Motor neuron (in vitro differentiated cells): ENCODE measurements at places on chromosomes 16 and 17. TPM values are rescaled to one million over a fixed set of nuclear protein-coding genes. Genes with fewer than 3 reads are reported as not detected.

Gene SBK1
- 0.36 and 1.2 TPM in 2 replicates for total RNA-seq

Gene SAMD14
- total RNA-seq: 3.3 and 3.8 TPM in 2 replicates

Gene GCGR
- total RNA-seq: not detected in 2 replicates

Gene ACSM3
- 0.68 and 4.5 TPM in 2 replicates for total RNA-seq

Gene ZNF750
- total RNA-seq: 0.07 and 0.82 TPM in 2 replicates

Gene TXNDC11
- total RNA-seq: 12.9 and 13.7 TPM in 2 replicates

Gene KRT23
- total RNA-seq: not detected in 2 replicates

GRCh38 chr17:16989230-16989952 is 17.5 kb upstream of the TNFRSF13B start:
- no peak for ATAC-seq

DNA sequence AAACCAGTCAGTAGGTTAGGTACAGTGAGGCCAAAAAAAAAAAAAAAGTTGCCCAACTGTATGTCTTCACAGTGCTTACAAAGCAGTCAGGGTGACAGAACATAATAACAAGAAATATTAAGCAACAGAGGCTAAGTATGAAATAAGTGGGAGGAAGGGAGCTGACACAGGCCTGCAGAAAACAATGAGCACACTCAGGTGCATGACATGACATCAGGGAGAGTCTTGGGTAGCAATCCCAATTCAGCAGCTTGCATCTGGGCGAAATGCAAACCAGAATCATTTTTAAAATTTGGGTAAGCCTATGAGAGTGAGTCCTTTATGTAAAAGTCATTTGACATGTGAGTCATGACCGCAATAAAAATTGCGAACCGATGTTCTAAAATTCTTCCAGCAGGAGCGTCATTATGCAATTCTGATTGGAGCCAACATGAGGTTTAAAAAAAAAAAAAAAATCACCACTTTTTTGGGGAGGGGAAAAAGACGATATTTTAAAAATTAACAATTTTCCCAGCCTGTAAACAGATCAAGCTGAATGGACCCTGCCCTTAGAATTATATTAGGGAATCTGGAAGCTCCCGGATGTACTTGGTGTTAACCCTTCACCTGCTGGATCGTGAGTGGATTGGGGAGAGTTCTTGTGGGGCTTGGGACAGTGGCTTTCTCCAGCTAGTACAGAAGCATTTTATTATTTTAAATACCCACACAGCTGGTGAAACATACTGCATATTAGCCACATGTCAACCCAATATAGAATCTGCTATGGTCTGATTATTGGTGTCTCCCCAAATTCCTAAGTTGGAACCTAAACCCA is 127.9 kb downstream of the NPIPB5 start:
- peak; percentile 77 for ATAC-seq

DNA sequence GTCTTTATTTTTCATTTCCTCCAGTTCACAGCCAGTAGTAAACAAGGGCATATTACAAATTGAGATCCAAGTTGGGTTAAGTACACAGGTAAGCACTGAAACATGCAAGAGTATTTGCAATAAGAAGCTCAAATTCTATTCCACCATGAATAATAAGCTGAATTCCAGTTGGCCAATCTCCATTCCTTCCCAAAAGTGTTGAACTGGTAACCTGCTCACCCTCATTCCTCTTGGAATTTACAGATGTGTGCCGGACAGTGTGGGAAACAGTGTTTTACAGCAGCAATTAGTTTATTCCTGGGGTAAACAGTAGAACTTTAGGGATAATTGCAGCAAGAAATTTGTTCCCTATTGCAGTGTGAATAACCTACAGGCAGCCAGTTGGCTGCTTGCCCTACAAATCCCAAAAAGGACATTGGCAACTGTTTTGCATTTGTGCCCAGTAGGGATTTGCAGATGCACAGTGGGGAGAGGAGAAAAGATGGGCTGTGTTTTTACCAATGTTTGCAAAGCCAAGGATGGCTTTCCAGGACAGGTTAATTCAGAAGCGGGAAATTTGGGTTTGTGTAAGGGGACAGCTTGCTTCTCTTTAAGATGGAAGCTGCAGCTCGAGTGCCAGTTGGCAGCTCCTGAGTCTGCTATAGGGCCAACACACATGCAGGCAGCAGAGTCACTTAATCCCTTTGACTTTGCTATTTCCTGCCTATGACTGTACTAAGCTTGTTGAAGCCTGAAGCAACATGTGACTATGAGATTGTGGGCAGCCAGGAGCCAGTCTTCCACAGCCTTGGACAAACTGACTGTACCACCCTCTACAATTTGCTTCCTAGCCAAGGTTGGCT is 318.9 kb downstream of the MAP2K6 start:
- peak; percentile 78 for ATAC-seq

DNA sequence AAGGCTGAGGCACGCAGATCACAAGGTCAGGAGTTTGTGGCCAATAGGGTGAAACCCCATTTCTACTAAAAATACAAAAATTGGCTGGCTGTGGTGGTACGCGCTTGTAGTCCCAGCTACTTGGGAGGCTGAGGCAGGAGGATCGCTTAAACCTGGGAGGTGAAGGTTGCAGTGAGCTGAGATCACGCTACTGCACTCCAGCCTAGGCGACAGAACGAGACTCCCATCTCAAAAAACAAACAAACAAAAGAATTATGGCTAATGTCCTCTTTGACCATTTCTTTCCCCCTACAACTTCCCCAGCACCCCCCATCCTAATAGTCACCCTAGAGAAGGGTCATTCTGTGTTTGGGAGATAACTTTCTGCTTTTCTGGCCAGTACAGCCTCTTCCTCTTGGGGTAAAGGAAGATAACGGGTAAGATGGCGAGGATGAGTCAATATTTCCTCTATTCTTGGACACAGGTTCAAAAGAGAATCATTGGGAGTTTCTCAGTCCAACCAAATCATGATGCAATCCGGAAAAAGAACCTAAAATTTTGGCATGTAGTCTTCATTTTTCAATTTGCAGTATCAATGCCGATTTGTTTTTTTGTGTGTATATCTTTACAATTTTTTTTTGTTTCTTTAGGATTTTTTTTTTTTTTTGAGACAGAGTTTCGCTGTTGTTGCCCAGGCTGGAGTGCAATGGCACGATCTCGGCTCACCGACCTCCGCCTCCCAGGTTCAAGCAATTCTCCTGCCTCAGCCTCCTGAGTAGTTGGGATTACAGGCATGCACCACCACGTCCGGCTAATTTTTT is 107.6 kb upstream of the MED13 start:
- ATAC-seq: no peak

DNA sequence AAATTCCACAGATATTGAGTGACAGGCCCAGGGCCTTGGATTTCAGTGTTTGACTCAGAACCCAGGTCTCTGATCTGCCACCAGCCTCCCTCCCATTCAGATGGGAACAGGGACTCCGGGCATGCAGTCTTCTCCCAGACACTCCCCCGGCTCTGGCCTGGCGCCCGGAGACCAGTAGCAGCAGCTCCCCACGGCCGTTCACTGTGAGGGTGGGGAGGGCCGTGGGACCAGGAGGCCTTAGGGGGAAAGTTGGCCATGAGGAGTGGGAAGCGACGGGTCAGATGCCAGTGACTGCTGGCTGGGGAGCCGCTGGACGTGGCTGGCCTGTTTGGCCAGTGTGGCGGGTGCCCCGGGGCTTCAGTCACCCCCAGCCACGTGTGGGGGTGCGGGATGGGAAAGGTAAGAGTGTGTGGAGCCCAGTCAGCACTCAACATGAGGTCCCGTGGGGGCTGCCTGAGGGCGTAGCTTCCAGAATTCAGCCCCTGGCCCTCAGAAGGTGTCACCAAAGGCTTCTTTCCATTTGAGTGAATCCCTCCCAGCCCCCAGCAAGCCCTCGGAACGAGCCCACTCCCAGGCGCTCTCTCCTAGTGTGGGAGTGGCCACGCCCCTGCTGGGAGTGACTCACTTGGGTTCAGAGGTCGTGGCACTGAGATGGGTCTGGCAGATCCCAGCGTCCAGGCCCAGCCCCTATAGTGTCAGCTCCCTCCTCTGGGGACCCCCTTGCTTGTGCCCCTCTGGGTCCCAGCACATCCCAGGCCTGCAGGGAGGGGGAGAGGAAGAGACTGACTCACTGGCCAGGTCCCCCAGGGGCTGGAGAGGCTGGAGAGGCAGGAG is 309.4 kb downstream of the SEC14L1 start:
- ATAC-seq: peak; percentile 4
